ENCODE measurements at places on chromosomes 3 and 15.

DNA sequence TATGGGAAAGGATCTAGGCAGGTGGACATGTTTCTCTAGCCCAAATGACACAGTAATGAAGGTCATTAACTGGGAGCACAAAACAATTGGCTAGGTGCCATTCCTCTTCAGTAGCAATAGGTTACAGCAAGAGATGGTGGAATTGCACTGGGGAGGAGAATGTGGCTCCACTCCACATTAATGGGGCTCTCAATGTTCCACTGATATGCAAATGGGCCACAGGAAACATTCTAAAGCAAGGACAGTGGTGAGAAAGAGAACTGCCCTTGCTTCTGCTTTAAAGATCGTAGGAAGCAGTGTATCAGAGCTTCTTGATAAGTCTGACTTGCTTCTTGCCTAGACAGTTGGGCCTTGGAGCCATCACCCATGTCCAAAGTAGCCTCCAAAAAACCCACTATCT, 271.4 kb upstream of the PPP2R3A start:
- no peak for DNase-seq

DNA sequence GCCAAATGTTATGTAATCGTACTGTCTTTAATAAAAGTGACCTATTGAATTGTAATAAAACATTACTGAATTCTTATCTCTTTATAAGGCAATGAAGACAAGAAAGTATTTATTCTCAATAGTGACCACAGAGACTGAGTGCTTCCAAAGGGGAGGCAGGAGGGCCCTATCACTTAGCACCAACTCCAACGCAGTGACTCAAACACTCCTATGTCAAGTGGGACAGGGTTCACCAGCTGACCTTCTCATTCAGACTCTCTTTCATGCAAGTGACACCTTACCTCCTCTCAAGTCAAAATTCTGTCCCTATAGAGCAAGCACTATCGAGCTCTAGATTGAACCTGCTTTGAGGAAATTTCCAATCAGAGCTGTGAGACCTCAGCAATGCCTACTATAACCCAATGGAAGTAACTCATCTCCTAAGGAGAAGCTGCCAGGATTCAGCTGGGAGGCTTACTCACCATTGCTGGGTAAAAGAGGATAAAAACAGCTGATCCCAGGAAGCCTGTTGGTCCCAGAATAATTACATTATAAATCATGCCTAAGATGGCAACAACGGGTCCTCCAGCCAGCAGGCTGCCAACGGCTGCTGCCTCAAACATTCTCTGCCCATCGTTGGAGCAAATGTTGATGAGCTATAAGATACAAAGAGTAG, 35.6 kb downstream of the ABCC5 start:
- DNase-seq: no peak

DNA sequence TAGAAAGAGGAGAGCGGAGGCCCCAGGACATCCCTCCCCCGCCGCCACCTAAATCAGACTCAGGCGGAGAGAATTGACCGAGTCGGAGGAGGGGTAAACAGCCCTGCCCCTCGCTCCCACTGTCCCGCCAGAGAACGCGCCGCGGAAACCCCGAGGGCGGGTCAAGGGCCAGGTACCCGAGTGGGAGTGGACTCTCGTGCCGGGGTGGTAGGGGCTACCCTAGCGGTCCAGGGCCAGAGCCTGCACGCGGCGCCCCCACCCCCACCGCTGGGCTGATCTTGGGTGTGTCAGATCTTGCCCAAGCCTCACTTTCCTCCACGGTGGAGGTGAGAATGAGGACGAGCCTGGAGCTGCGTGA, 19.0 kb downstream of the SPATA12 start:
- DNase-seq: no peak

GRCh38 chr15:62380011-62380410, 214.9 kb upstream of the C2CD4B start:
- DNase-seq: no peak

GRCh38 chr3:11306817-11307589, 34.8 kb downstream of the ATG7 start:
- DNase-seq: peak; percentile 41

DNA sequence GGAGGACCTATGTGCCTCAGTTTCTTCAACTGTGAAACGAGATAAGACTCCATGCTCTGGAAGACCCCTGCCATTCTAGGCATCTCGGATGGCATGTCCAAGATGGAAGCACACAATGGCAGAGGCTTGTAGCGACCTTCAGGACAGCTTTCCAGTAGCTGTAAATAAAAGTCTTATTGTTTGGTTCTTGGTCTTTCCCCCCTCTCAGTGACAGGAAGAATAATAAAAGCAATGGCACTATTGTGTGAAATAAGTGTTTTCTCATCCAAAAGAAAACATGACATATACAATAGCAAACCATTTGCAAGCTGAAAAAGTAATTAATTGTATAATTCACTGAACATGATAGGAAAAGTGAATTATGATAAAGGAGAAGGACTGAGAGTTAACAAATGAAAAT, 32.5 kb upstream of the CD47 start:
- DNase-seq: no peak

GRCh38 chr3:37892927-37893600, 31.4 kb downstream of the CTDSPL start:
- DNase-seq: no peak

DNA sequence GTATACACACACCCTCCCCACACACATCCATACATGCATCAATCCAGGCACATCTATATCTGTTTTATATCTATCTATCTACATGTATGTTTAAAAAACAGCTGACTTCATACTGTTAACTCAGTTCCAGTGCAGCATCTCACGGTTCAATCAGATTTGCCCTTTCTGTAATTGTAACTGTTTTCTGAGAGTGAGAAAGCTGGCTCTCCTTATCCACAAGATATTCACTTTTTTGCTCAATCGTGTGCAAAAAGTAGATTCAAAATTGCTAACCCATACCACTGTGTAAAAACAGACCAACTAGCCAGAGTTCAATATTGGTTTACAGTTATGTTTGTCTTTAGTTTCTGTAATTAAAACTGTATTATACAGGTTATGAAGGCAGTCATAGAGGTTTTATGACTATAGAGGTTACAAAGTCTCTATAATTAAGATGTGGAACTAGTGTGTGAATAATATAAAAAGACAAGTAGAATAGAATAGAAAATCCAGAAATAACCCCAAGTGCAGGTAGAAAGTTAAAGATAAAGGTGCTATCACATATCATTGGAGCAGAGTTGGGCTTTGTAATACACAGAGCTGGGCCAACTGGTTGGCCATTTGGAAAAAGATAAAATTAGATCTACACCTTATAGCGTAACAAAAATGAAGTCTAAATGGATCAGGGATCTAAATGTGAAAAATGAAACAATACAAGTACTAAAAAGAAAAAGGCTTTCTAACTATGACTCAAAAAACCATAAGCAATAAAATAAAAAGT, 20.1 kb upstream of the MCF2L2 start:
- DNase-seq: no peak

- no peak for DNase-seq
These were observed 272.7 kb downstream of the RPLP1 start for GRCh38 chr15:69725275-69725674.

DNA sequence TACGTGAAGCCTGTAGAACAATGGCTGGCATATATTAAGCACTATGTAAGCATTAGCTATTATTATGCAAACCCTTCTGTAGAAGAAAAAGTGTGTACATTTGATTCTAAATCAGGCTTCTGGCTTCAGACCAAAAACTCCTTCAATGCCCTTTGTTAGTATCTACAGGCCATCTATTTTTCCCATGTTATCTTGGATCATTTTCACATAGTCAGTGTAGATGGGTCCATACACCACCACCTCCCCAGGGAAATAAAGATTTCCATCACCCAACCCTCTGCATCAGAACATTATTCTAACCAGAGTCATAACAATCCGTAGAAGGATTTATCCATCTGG, 8.0 kb upstream of the KLHL6 start:
- DNase-seq: no peak

- no peak for DNase-seq
These were observed 119.6 kb upstream of the C15orf61 start for GRCh38 chr15:67401336-67401735.
